BJ (cell line): ENCODE measurements at places on chromosomes 1 and 21.
A peak's percentile ranks its signal among the peaks of the same experiment; 100 is the strongest.

GRCh38 chr1:168320149-168320548, 39.5 kb downstream of the TBX19 start:
- DNase-seq = no peak

- no peak for DNase-seq
Observed at GRCh38 chr1:22055463-22055862, 3.0 kb downstream of the CDC42 start.

DNA sequence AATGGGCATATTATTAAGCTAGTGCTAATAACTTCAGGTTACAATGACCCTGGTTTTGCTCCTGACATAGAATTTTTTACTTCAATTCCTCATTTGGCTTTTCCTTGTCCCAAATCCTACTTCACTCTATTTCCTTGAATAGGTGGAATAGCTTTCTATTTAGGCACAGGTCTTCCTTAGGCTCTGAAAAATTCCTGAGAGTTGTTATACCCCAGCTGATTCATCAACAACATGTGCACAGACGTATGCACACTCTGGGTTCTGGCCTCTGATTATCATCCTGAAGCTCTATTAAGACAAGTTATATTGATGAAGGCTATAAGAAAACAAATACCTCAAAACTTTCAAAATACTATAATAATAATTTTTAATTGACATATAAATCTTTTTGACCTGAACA, 172.4 kb downstream of the NTMT2 start:
- no peak for DNase-seq

- DNase-seq = no peak
Observed at GRCh38 chr1:147542569-147542897, 1.2 kb downstream of the BCL9 start.

DNA sequence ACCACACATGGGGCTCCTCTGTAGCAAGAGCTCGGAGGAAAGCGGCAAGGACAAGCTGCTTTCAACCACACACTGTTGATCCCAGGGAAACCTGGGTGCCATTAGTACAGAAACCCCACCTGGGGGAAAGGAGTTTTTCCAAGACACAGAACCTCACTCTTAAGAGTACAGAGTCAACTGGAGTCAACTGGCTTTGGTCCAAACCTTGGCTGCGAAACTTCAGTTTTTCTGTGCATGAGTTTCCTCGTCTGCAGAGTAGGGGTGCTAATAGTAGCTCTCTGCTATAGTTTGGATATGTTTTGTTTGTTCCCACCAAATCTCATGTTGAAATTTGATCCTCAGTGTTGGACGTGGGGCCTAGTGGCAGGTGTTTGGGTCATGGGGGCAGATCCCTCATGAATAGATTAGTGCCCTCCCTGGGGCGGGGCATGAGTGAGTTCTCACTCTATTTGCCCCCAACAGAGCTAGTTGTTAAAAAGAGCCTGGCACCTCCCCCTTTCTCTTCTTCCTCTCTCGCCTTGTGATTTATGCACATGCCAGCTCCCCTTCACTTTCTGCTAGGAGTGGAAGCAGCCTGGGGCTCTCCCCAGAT, 161.1 kb downstream of the PIGK start:
- no peak for DNase-seq

GRCh38 chr1:24465099-24465498, 37.5 kb upstream of the RCAN3 start:
- DNase-seq = no peak

DNA sequence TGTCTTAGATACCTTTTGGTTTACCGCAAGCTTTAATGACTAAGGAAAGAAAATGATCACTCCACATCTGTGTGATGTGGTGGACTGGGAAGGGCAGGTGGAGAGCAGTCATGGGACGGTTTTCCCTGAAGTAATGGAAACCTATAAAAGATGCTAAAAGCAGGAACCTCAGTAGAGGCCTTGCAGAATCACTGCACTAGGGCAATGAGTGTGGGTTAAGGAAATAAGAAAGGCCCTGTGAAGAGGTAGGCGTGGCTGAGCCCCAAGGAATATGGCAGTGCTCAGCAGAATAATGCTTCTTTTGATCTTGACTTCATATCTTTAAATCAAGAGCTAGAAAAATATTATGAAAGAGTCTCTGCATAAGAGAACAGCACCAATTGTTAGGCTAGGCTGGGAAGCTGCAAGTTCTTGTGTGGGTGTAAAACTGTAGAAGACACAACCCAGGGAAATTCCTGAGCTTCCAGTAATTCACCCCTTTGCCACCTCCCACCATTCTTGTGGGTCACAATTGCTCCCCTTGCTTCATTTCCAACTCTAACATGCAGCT, 49.9 kb downstream of the CLCA4 start:
- DNase-seq = no peak

- DNase-seq = no peak
Observed at GRCh38 chr1:150562446-150563339, 13.5 kb downstream of the ADAMTSL4 start.

GRCh38 chr1:185517808-185518419, 200.9 kb upstream of the IVNS1ABP start:
- DNase-seq = no peak

GRCh38 chr1:58881471-58881994, 97.7 kb upstream of the JUN start:
- peak; percentile 17 for DNase-seq

- no peak for DNase-seq
Observed at GRCh38 chr1:212728606-212729005, 29.0 kb upstream of the BATF3 start.

GRCh38 chr1:112674986-112675727, 698 bp downstream of the MOV10 start:
- DNase-seq = no peak

- DNase-seq = peak; percentile 73
Observed at GRCh38 chr1:70044832-70045231, 160.5 kb downstream of the LRRC40 start.

DNA sequence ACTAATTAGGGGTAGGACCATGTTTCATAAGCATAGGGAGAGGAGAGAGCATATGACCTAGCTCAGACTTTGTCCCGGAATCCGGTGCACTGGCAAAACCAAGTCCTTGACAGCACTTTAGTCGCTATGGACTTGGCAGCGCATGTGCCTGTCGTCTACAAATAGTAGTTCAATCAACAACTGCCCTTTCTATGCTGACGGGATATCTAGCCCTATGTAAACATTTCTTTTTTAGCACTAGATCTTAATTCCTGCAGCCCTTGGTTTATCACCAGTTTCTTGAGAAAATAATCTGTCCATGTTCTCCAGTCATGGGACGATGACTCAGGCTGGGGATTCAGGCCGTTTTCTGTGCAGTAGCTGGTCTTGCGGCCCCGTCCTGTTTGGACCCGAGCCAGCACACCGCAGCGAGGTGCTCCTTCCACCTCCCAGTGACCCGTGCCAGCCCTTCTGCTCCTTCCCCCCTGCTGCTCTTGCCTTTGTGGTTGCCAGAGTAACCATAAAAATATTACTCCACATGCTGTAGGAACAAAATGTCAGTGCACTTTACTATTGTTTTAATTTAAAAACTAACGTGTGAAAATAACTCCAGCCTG, 8.6 kb upstream of the MT1HL1 start:
- DNase-seq = no peak

DNA sequence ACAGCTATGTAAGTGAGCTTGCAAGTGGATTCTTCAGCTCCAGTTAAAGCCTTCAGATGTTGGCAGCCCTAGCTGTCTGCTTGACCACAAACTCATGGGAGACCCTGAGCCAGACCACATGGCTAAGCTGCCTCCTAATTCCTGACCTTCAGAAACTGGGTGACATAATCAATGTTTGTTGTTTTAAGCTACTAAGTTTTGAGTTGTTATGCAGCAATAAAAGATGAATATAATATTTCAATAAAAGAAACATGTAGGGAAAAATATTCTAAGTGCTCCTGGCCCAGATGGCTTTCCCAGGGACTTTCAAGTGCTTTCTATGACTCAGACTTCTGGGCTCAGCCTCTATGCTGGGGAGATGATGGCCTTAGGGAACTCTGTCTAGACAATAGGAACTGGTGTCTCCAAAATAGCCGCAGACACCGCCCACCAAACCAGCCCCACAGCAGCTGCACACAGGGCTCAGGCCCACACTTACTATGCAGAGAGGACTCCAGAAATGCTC, 20.3 kb upstream of the AZIN2 start:
- peak; percentile 91 for DNase-seq

- no peak for DNase-seq
Observed at GRCh38 chr1:112298558-112298957, 97.5 kb upstream of the CTTNBP2NL start.

DNA sequence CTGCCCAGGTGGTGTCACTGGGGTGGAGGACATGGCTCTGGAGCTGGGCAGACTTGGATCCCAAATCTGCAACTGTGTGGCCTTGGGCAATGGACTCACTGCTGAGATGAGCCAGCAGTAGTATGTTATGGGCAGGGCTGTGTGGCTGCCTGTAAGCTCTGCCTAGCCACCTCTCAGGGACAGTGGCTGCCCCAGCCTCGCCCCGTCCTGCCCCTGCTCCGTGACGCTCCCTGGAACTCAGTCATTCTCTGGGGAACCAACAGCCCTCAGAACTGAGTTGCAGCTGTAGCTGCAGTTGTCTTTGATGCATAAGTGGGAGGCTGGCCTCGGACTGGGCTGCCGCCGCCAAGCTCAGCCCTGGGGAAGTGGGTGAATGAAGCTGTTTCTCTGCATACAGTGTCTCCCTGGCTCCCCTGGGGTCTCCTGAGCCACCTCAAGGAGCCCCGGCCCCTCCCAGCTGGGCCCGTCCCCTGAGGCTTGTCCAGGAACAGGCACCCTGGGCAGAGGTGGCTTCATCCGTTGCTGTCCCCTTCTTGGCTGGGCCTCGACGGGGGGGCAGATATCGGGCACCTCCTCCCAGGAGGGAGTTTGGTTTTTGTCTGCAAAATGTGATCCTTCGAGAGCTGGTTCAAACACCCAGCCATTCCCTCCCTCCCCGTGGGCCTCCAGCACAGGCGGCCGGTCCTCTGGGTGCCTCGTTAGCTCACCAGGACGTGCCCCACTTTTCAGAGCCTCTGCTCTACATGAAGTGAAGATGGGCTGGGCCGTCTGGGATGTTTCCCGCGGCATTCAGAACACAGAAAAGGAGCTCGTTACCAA, 26.2 kb upstream of the PLCH2 start:
- DNase-seq = no peak

DNA sequence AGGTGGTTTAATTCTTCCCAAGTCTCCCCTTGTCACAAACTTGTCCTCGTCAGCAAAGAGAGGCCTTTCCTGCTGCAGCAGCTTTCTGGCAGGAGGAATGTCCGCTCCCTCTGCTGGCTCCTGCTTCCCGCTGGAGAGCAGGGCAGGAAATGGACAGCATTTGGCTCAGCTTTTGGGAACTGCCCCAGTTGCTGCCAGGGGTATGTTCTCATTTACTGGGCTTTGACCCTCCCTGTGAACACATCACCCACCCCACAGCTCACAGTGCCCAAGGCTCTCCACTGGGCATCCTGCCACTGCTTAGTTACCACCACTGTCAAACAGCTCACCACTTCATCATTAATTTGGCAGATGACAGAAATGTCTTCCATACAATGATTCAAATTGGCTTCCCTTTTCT, 75.4 kb downstream of the MRPL37 start:
- DNase-seq = no peak

- DNase-seq = no peak
Observed at GRCh38 chr1:82321794-82322193, 521.1 kb downstream of the ADGRL2 start.

DNA sequence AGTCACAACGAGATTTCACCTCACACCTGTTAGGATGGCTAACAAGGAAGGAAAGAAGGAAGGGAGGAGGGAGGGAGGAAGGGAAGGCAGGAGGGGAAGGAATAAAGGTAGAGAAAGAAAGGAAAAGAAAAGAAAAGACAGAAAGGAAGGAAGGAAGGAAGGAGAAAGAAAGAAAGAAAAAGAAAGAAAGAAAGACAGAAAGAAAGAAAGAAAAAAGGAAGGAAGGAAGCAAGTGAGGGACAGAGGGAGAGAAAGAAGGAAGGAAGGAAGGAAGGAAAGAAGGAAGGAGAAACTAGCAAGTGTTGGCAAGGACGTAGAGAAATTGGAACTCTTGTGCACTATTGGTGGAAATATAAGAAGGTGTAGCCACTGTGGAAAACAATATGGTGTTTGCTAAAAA, 52.2 kb downstream of the CCDC185 start:
- no peak for DNase-seq

DNA sequence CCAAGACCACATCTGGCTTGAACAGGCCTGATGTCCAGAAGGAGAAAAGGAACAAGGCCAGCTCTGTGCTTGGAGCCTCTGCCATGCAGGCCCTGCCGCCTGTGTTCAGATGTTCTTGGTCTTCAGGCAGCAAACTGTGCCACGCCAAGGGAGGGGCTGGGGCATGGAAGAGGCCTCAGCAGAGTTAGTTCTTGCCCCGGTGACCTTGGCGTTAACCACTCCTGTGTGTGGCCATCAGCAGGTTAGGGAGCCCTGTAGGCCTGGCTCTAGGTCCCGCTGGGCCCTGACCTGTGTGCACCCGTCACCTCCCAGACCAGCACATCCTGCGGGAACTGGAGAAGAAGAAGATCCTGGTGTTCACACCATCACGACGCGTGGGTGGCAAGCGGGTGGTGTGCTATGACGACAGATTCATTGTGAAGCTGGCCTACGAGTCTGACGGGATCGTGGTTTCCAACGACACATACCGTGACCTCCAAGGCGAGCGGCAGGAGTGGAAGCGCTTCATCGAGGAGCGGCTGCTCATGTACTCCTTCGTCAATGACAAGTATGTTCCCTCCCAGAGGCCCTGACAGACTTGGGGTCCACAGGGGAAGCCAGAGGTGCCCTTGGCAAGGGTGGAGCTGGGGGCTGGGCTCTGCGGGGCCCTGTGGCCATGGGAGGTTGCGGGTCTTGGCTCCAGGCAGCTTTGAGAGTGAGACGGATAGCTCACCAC, 7.1 kb downstream of the ZC3H12A start:
- DNase-seq = no peak

DNA sequence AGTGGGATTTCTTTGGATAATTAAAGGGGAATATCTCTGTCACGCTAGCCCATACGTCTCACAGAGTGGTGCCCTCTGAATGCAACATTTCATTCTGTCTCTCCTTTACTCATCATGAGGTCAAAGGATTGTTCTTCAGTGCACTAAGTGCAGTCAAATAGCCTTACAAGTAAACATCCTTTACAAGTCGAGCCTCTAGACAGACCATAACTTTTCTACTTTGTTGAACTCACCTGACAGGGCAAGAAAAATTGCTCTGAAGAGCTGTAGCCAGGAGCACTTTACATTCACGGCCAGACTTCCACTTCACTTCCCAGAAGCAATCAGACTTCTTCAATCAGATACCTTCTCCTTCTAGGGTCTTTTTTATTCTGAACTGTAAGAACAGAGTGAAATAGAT, 768.0 kb upstream of the TMPRSS15 start:
- DNase-seq = no peak

- no peak for DNase-seq
Observed at GRCh38 chr1:6597777-6598131, 4.9 kb downstream of the KLHL21 start.

DNA sequence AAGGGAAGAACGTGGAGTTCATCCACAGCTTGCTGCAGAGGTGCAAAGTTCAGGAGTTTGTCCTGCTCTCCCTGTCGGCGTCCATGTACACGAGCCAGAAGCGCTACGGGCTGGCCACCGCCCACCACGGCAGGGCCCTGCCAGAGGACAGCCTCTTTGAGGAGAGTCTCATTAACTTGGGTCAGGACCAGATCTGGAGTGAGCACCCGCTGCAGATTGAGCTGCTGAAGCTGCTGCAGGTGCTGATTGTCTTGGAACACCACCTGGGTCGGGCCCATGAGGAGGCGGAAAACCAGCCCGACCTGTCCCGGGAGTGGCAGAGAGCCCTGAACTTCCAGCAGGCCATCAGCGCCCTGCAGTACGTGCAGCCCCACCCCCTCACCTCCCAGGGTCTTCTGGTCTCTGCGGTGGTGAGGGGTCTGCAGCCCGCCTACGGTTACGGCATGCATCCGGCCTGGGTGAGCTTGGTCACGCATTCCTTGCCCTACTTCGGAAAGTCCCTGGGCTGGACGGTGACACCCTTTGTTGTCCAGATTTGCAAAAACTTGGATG, 73.8 kb upstream of the MORC3 start:
- no peak for DNase-seq
